Left ventricle myocardium superior (tissue), 1 donor: ENCODE measurements at places on chromosomes 16 and 17. TPM values are rescaled to one million over a fixed set of nuclear protein-coding genes. Genes with fewer than 3 reads are reported as not detected.

DNA sequence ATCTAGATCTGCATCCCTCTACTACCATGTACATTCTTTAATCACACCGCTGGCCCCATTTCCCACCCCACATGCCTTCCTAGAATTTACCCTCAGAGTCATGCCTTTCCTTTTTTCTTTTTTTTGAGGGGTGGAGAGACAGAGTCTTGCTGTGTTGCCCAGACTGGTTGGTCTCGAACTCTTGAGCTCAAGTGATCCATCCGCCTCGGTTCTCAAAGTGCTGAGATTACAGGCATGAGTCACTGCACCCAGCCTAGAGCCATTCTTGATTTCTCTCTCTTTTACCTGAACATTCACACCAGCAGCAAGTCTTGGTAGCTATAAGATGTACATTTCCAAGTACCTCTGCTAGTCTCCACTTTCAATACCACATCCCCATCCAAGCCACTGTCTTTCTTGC, 2.1 kb downstream of the PAGR1 start:
- no peak for DNase-seq

Gene TP53TG3B
- total RNA-seq = not detected

DNA sequence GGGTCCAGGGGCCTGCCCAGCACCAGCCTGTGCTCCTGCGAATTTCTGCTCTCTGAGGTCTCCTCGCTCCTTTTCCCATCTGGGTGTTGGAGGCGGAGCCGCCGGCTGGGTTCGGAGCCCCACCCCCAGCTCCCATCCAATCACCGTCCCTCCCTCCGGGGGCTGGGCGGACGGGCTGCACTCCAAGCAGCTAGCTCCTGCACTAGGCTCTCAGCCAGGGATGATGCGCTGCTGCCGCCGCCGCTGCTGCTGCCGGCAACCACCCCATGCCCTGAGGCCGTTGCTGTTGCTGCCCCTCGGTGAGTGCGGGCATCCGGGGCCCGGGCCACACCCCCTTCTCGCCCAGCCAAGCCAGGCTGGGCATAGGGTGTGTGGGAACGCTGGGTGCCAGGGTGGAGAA, at the start of gene NRN1L:
TSS of gene NRN1L (plus strand) at position 202 of the 400 bp plus-strand sequence. CDS start at position 221, 19 bp downstream.
- peak; percentile 94 for DNase-seq

DNA sequence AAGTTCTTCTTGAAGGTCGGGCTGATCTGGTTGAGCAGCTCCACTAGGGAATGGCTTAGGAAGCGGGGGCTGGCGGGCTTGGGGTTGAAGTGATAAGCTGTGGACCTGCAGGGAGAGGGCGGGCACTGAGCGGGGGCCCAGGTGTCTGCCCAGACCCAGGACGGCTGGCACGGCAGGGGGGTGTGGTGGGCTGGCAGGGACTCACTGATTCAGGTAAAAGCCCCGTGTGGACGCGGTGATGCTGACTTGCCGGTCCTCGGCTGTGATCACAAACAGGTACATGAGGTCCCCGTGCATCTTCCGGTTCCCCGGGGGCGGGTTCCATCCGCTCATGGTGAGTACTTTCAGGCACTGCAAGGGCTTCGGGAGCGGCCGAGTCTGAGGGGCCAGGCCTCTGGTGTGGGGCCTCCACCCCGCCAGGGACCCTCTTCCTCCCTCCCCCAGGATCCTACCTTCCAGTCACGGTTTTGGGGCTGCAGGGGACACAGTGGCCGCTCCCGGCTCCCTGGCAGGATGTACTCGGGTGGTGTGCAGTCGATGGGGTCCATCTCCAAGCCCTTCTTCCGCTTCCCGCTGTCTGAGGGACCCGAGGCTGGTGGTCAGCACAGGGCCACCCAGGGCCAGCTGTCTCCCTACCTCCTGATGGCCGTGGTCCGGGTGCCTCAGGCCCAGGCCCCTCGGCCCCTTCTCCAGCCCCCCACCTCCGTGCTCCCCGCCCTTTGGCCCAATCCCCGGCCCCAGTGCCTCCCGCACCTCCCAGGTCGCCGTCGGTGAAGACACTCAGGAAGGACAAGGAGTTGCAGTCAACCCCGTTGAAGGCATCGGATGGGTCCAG, 10.2 kb downstream of the CLUH start:
- peak; percentile 33 for DNase-seq

DNA sequence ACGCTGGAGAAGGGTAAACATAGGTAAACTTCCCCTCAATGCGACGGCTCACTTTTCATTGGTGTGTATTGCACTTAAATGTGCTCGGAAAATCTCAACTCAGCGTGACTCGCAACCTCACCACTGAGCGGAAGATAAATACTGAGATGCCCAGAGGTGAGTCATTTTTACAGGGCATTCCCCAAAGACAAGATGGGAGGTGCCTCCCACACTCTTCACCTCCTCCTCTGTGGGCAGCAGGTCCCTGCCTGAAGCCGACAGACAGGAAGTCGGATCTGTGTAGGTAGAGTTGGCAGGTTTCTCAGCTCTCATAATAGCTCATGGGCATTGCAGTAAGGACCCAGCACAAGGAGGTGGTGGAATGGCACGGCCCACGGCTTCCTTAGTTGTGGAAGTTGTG, 274.6 kb upstream of the HSBP1 start:
- no peak for DNase-seq

Gene RBBP6
- 26.4 TPM for total RNA-seq

GRCh38 chr17:45925311-45925710, 31.0 kb downstream of the MAPT start:
- no peak for DNase-seq

- no peak for DNase-seq
Observed at GRCh38 chr16:23940111-23940510, 104.3 kb downstream of the PRKCB start.

Gene SLFN12L
- total RNA-seq = 0.32 TPM

- no peak for DNase-seq
Observed at GRCh38 chr16:59260892-59261291, 526.8 kb upstream of the GOT2 start.

Gene GDPD1
- 3.3 TPM for total RNA-seq

Gene SEZ6L2
- total RNA-seq = 0.22 TPM

Gene SPNS2
- total RNA-seq = 12.7 TPM

DNA sequence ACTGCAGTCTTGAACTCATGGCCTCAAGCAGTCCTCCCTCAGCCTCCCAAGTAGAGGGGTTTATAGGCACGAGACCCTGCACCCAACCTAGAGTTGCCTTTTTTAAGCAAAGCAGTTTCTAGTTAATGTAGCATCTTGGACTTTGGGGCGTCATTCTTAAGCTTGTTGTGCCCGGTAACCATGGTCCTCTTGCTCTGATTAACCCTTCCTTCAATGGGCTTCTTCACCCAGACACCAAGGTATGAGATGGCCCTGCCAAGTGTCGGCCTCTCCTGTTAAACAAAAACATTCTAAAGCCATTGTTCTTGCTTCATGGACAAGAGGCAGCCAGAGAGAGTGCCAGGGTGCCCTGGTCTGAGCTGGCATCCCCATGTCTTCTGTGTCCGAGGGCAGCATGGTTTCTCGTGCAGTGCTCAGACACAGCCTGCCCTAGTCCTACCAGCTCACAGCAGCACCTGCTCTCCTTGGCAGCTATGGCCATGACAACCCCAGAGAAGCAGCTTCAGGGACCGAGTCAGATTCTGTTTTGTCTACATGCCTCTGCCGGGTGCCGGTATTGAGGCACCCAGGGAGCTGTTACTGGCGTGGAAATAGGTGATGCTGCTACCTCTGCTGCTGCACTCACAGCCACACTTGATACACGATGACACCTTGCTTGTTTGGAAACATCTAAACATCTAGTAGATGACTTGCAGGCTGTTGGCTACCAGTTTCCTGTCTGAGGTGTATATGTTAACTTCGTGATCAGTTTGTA, 3.3 kb downstream of the RPL13 start:
- no peak for DNase-seq

- no peak for DNase-seq
Observed at GRCh38 chr17:37050920-37051319, 102.2 kb downstream of the AATF start.

DNA sequence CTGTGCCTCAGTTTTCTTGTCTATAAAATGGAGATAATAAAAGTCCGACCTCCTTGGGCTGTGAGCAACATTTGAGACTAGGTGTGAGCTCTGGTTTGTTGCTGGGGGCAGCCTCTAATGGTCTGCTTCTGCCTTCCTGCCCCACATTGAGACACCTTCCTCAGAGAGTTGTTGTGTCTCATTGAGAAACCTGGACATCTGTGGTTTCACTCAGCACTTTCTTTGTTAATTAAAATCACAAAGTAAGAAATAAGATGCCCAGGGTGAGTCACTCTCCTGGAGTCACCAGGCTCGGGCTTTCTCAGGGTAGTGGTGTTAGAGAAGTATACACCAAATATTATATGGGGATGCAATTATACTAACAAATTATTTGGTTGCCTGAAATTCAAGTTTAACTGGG, 389.2 kb upstream of the SALL1 start:
- no peak for DNase-seq

DNA sequence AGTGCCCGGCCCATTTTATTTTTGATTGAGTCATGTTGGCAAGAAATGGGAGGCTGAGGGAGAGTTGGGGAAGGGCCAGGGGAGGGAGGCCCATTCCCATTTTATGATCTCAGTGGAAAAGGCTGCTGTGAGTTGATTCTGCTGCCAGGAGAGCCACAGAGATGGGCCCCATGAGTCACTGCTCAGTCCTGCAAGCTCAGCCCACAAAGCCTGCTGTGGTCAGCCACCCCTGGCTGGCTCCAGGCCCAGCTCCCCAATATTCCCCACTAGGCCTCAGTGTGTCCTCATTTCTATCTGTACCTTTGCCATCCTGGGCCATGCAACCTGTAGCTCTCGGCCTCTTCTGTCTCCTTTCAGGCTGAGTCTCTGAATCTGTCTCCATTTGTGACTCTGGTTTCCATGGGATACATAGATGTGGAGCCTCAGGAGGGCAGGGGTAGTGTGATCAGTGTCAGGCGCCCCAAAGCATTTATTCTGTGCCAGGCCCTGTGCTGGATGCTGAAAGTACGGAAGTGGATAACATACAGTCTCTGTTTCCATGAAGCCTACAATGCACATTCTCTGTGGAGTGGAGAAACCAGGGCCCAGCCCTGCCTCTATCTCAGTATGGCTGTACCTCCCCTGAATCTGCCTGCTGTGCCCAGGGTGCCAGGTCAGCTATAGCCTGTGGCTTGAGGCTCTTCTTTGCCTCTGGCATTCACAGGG, 1.9 kb upstream of the PLEKHG4 start:
- no peak for DNase-seq

Gene PDP2
- total RNA-seq = 2.2 TPM

Gene CAMTA2
- total RNA-seq = 35.9 TPM

DNA sequence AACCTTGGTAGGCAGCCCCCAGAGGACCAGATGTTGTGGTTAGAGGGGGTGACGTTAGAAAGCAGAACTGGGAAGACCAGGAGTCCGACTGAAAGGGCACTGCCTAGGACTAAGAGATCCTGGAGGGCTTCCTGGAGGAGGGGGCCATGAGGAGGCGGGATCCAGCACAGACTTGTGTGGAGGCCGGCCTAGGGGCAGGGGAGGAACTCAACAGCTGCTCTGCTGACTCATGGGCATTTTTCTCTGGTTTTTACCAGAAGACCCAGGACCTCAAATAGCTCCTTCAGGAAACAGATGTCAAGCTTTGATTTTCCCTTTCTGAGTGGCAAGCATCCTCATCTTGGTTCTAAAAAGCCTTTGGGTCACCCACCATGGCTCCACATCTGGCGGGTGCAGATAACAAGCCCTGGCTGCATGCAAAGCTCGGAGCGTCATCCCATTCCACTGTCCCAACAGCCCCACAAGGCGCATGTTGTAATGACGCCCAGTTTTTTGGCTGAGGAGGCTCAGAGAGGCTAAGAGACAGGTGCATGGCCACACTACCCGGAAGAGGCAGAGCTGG, 29.0 kb downstream of the IL21R start:
- no peak for DNase-seq

DNA sequence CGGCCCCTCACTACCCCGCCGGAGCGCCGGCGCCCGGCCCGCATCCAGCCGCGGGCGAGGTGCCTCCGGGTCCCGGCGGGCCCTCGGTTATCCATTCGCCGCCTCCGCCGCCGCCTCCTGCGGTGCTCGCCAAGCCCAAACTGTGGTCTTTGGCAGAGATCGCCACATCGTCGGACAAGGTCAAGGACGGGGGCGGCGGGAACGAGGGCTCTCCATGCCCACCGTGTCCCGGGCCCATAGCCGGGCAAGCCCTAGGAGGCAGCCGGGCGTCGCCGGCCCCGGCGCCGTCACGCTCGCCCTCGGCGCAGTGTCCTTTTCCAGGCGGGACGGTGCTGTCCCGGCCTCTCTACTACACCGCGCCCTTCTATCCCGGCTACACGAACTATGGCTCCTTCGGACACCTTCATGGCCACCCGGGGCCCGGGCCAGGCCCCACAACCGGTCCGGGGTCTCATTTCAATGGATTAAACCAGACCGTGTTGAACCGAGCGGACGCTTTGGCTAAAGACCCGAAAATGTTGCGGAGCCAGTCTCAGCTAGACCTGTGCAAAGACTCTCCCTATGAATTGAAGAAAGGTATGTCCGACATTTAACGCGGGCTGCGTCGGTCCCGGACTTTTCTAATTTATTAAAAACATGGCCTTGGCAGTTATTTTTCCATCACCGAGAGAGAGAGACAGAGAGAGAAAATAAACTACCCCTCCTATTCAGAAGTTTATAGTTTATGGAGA, 2.8 kb downstream of the IRX5 start:
- DNase-seq = peak; percentile 31

GRCh38 chr17:27919079-27919478, 25.9 kb upstream of the LYRM9 start:
- DNase-seq = no peak

DNA sequence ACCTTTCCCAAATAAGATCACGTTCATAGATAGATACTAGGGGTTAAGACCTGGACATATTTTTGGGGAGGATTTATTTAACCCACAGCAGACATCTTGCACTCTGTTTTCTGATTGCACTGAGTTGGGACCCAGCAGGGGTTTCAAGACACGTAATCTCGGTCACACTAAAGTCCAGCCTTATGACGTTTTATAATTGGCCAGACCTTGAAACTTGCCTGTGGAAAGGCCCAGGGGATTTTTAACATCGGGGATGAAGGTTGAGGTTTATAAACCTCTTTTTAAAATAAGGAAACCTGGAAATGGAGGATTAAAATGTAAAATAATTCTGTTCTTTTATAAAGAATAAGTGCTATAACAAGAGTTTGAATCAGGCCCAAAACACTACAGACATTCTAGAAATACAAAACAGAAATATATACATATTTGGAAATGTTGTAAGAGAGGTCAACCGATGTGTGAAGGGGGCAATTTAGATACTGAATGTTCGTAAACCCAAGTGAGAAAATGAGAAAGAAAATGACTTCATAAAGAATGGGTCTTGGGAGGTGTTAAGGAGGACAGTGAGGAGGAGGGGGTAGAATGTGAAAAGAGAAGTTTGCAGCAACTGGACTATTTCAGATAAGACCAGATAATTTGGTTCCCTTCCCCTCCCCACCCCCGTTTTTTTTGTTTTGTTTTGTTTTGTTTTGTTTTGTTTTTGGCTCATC, 61.1 kb upstream of the NOL11 start:
- no peak for DNase-seq

DNA sequence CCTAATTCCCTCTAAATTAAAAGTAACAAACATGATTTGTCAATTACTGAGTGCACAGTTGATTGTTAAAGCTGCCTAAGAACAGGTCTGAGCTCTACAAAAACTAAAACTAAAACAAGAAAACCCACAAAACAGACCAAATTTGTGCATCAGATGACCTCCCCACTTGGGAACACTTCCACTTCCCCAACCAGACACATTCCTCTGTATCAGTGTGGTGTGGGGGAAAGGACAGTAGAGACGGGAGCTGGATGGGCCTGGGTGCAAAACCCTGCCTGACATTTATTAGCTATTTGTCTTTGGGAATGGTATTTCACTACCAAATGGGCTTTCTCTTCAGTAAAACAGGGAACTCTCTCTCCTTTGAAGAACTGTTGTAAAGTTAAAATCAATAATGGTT, 29.8 kb downstream of the STAT3 start:
- DNase-seq = no peak

Gene ADAD2
- total RNA-seq = not detected
